Pulmonary artery endothelial cell (primary cell): ENCODE measurements at places on chromosomes 5 and 9. TPM values are rescaled to one million over a fixed set of nuclear protein-coding genes. Genes with fewer than 3 reads are reported as not detected.

Gene PCAT7
- under 0.01 TPM in 1 of 2 replicates, not detected in the other for total RNA-seq

Gene OR1J2
- not detected in 2 replicates for total RNA-seq

Gene TAF11L5
- total RNA-seq, result not detected in 2 replicates

Gene CFAP157
- not detected in 2 replicates for total RNA-seq

Gene PCA3
- total RNA-seq, result 0.79 and 1.2 TPM in 2 replicates

Gene HSD17B3
- not detected in 2 replicates for total RNA-seq

Gene SHOC1
- total RNA-seq, result not detected in 2 replicates

Gene ESM1
- 466 and 764 TPM in 2 replicates for total RNA-seq

Gene DMRT2
- total RNA-seq, result not detected in 2 replicates

Gene FAM174A
- total RNA-seq, result 21.8 and 25.3 TPM in 2 replicates

Gene PCDHGB7
- total RNA-seq, result 4.8 and 6.1 TPM in 2 replicates

Gene ITK
- not detected in 2 replicates for total RNA-seq

Gene SURF1
- 18.4 and 25.4 TPM in 2 replicates for total RNA-seq

Gene MPDZ
- 56.3 and 84.2 TPM in 2 replicates for total RNA-seq

Gene IFNA2
- not detected in 2 replicates for total RNA-seq

Gene FGFR4
- total RNA-seq, result 0.86 and 1.2 TPM in 2 replicates

Gene CDK5RAP2
- total RNA-seq, result 26.5 and 34.9 TPM in 2 replicates

Gene FRMPD1
- not detected in 2 replicates for total RNA-seq

Gene FYB1
- total RNA-seq, result 0.13 TPM in 1 of 2 replicates, not detected in the other

Gene SHC3
- 6.3 and 10.8 TPM in 2 replicates for total RNA-seq

Gene CDC25C
- total RNA-seq, result 6.0 and 15.5 TPM in 2 replicates

Gene ZNF608
- total RNA-seq, result 11.7 and 21.6 TPM in 2 replicates

Gene ROPN1L
- 0.42 and 0.59 TPM in 2 replicates for total RNA-seq

Gene OMD
- 0.04 and 0.07 TPM in 2 replicates for total RNA-seq

Gene RETREG1
- 0.07 and 0.14 TPM in 2 replicates for total RNA-seq

Gene PIP5KL1
- 0.21 and 0.79 TPM in 2 replicates for total RNA-seq

Gene PRRX2
- not detected in 2 replicates for total RNA-seq

Gene CDH9
- not detected in 2 replicates for total RNA-seq

Gene FAM151B
- total RNA-seq, result 3.1 and 3.7 TPM in 2 replicates

Gene TRIM7
- total RNA-seq, result 15.5 and 16.9 TPM in 2 replicates

Gene PCDHB10
- 0.33 and 0.46 TPM in 2 replicates for total RNA-seq

Gene PCDHGA4
- total RNA-seq, result 2.0 and 3.5 TPM in 2 replicates

Gene GRM6
- total RNA-seq, result not detected in 2 replicates

Gene G3BP1
- 289 and 494 TPM in 2 replicates for total RNA-seq

Gene ASPN
- total RNA-seq, result 0.07 and 0.11 TPM in 2 replicates

Gene PCDHGA2
- 0.79 and 0.92 TPM in 2 replicates for total RNA-seq

Gene BTNL8
- total RNA-seq, result not detected in 2 replicates

Gene KIF4B
- 0.13 and 0.21 TPM in 2 replicates for total RNA-seq

Gene SCGB3A2
- not detected in 2 replicates for total RNA-seq

Gene CCDC112
- 6.4 and 6.6 TPM in 2 replicates for total RNA-seq

Gene PCDHGB6
- 2.0 and 2.1 TPM in 2 replicates for total RNA-seq

Gene TAS2R1
- total RNA-seq, result not detected in 2 replicates

Gene FGD3
- total RNA-seq, result not detected in 2 replicates

Gene ZFR
- total RNA-seq, result 58.4 and 73.6 TPM in 2 replicates

Gene SLCO6A1
- not detected in 2 replicates for total RNA-seq

Gene PSAT1
- 26.6 and 30.7 TPM in 2 replicates for total RNA-seq

Gene CDO1
- total RNA-seq, result 5.5 and 6.3 TPM in 2 replicates

Gene TSLP
- 0.53 TPM in 1 of 2 replicates, not detected in the other for total RNA-seq

Gene CKS2
- total RNA-seq, result 97.0 and 275 TPM in 2 replicates

Gene GKAP1
- total RNA-seq, result 0.79 and 2.7 TPM in 2 replicates

Gene TMEM245
- 40.4 and 64.0 TPM in 2 replicates for total RNA-seq

Gene PHF24
- total RNA-seq, result not detected in 2 replicates
